Activated naive CD4-positive, alpha-beta T cell treated with anti-CD3 and anti-CD28 coated beads, Interleukin-2, amount 50 U/mL, for 72 hours (primary cell): ENCODE measurements at places on chromosomes 2 and 18.
A peak's percentile ranks its signal among the peaks of the same experiment; 100 is the strongest.

DNA sequence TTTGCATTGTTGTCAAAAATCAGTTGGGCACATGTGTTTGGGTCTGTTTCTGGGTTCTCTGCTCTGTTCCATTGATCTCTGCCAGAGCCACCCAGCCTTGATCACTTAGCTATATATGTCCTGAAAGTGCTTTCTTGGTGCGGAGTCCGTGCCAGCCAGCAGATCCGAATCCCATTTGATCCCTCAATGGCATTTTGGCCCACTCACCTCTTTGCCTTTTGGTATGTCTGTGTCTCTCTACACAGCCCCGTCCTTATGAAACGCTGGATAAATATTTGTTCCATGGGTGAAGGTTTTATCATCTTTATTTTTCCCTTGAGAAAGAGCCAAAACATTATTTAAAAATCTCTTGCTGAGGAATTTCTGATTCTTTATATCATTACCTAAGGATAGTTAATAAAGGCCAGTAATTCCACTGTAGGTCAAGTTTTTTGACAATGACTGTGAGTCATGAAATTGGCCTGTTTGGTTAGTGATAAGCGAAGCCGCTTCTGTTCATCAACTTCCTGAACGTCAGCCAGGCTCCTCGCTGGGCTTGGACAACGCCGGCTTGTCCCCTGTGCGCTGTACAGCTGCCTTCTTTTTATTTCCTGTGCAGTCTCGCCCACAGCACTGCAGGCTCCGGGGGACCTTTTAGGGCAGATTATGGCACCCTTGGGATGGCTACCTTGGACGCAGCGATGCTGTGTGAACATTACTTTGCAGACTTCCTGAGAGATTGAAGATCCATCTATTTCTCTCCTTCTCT lies 24.9 kb downstream of the MTCL1 start:
- no peak for DNase-seq

- DNase-seq, result no peak
Observed at GRCh38 chr18:62399276-62399675, 74.2 kb downstream of the TNFRSF11A start.

GRCh38 chr2:189109921-189110397 lies 69.6 kb downstream of the COL5A2 start:
- DNase-seq, result no peak

- DNase-seq, result no peak
Observed at GRCh38 chr2:12467303-12467702, 249.4 kb upstream of the TRIB2 start.

DNA sequence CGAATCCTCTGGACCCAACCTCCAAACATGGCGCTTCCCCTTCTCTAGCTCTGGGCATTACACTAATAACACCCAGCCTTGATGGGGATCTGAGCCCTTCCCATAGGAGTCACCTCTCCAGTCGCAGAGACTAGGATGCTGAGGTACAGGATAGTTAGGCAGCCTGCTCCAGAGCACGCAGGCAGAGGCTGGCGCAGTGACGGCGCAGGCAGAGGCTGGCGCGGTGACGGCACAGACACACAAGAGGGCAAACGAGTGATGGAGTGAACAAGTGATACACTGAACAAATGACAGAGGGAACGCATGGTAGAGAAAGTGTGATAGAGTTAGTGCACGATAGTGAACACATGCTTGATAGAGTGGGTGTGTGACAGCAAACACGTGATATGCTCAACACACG lies 518.5 kb downstream of the EIPR1 start:
- no peak for DNase-seq

- no peak for DNase-seq
Observed at GRCh38 chr2:164896226-164896625, 54.6 kb upstream of the COBLL1 start.

DNA sequence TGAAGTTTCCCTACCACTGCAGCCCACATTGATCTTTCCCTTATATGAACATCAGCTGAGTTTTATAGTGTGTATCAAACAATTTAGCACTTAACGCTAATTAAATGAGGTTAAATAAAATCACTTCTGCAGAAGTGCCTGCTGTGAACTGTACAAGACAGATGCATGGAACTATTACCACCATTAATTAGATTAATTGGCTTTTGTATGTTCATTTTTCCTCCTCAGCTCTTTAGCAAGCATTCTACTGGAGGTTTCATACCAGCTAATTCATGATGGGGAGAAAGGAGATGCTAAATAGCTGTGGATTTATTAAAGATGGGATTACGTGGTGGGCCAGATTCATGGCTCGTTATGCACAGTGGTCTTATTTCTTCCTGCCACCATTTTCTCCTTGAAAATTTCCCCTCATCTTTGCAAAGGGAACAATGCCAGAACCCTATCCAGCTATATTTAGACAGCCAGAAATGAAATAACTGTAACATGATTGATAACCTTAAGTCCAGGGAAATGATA lies 96.7 kb downstream of the CNTNAP5 start:
- no peak for DNase-seq

DNA sequence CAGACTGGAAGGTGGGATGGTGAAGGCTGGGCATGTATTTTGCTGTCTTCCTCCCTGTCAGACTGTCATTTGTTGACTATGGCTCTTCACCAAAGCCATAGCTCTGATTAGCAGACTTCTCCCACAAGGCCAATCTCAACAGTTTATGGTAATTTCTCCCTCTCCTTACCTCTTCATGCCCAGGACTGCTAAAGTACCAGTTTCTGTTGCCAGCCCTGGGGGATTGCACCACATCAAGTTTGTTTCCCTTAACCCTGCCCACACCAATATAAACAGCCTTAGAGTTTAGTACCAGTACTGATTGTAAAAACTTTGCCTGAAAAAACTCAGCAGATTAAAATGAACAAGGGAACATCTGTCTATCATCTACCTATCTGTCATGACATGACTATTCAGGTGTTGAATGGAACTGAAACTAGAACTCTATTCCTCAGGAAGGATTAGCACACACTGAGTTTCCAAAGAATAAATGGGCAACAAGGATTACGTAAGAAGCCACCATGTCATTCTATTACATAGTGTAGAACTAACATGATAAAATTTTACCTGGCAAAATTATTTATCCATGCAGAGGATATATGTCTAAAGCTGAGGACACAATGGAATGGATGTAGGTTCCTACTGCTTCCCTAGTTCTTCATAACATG lies 13.7 kb downstream of the FEZ2 start:
- no peak for DNase-seq

DNA sequence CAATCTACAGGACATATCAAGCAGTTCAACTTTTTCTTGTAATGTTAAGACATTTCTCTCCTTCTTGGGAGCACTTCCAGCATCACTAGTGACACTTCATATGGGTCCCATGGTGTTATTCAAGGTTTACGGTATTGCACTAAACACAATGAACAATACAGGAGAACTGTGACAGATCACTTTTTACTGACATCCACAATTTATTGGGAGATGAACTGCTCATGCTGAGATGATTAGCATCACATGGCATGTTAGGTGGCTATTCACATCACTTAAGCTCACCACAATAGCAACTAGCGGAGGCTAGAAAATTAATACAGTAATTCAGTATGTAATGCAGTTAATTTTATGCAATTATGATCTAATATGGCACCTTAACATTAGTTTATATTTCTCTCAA lies 264.4 kb downstream of the ERBB4 start:
- DNase-seq, result no peak

GRCh38 chr2:241890524-241891235 lies 21.2 kb downstream of the RTP5 start:
- no peak for DNase-seq

- no peak for DNase-seq
Observed at GRCh38 chr2:178211943-178212342, 17.6 kb downstream of the OSBPL6 start.

DNA sequence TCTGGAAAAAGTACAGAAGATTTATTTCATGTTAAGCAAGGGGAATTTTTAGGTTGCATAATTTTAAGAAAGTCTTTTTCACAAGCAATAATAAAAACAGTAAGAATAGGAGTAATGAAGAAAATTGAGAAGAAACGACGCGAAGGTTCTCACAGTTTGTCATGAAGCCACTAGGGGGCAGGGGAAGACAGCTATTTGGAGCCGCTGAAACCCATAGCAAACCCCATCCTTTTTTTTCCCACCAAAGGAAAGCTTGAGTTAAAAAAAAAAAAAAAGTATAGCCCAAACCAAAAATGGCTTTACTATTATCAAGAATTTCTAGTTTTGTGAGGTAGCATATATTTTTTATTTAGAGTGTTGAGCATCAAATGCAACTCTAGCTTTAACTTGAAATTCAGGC lies 300.9 kb downstream of the PHLPP1 start:
- DNase-seq, result no peak

DNA sequence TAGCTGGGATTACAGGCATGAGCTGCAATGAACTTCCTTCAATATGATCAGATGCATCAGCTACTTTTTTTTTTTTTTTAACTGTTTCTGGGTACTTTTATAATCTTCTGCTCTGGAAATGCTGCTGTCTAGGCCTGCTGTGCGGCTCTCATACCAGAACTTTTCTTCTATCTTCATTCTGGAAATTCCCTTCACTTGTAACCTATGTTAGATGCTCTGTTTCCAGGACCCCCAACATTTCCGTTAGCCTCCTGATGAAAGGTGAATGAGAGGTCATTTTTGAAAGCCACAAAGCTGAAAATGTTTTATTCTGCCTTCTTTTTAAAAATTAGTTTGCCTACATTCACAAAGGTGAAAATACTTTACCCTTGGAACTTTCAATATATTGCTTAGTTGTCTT lies 8.6 kb downstream of the AGFG1 start:
- DNase-seq, result no peak

DNA sequence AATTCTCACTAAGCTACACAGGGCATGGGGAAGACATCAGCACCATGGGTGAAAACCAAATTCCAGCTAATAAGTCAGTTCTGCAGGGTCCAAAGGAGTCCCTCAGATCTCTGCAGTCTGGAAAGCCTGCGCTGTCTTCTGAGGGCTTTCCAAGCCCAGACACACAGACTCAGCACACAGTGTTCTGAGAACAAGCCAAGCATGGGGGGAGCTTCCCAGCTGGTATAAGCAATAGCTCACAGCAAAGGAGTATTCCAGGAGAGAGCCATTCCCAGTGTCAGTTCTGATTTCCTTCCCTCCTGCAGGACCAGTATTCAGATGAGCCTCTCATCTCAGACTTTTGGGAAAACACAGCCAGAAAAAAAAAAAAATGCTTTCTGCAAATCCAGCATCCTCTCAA lies 370.8 kb downstream of the TNS1 start:
- no peak for DNase-seq

GRCh38 chr2:134145519-134145918 lies 108.4 kb upstream of the MGAT5 start:
- DNase-seq, result no peak

DNA sequence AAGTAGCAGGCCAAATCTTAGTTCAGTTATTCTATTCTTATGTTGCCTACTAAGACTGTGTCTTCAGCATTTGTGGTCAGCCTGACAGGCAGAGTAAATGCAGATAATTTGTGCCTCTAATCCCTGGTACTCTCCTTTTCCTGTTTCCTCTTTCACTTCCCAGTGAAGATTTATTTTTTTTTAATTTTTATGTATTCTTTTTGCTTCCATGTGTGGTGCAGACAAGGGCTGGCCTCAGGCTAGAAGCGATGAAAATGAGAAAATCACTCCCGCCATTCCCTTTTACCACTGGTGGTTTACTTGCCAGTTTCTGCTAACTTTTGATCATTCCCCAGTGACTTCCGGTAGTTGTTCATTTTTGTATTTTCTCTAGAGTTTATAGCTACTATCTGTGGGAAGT lies 30.9 kb downstream of the DSEL start:
- no peak for DNase-seq

DNA sequence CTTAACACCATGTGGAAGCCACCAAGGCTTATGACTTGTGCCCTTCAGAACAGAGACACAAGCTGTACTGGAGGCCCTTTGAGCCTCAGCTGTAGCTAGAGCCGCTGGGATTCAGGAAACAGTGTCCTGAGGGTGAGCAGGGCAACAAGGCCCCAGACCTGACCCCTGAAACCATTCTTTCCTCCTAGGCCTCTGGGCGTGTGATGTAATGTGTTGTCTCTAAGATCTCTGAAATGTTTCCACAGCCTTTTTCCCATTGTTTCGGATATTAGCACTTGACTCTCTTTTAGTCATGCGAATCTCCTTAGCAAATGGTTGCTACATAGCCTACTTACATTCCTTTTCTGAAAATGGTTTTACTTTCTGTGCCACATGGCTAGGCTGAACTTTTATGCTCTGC lies 114.9 kb downstream of the CD8B2 start:
- no peak for DNase-seq

- DNase-seq, result no peak
Observed at GRCh38 chr18:55199291-55199963, 240.2 kb upstream of the CCDC68 start.

GRCh38 chr2:70965506-70965905 lies 12.9 kb upstream of the ANKRD53 start:
- peak; percentile 1 for DNase-seq

DNA sequence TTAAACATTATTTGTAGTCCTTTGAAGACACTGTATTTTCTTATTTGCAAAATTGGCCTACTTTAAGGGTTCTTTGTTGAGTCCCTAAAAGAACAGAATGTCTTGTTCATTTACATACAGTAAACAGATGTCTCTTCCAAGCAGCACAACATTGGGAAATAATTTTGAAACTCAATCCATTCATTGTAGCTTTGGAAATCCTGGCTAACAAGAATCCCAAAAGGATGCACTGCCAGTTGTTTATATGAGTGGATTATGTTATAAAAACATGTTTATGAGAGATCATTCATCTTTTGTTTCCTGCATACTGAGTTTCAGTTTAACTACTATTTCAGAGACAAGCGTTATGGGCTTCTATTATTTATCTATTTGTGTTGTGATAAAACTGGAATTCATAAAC lies 499.3 kb downstream of the PID1 start:
- DNase-seq, result no peak

- DNase-seq, result no peak
Observed at GRCh38 chr18:68769461-68769860, 28.4 kb upstream of the CCDC102B start.

DNA sequence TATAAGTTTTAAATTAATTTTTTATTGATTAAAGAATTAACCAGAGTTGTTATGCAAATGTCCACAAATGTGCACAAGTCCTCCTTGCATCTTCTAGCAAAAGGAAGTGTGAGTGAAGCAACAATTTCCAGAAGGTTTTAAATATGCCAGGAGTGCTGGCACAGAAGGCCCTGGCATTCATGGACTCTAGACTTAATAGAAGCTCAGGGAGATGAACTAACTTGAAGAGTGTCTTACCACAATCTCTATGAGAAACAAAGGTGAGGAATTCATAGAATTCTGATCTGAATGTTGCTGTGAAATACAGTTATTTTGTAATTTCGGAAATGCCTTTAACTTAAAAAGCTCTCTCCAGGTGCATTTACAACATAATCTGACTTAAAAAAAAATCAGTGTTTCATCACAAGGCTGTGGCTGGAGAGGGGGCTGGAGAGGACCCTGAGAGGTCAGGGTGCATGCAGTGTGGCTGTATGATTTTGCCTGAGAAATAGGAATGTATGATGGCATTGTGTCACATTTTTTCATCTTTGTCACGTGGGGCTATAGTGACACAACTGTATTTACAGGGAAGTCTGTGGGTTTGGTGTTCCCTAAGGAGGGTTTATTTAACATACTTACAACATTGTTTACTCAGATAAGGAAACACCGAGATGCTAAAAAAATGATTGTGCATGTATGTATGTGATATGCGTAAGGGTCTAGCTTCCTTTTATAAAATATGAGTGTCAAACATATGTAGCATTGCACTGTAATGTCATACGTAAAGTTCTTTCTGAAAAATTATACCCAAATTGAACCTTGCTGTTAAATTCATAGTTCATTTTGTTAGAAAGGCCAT lies 66.2 kb downstream of the MAP4K4 start:
- DNase-seq, result no peak

- DNase-seq, result no peak
Observed at GRCh38 chr2:100417711-100418124, 250 bp upstream of the CHST10 start.

- no peak for DNase-seq
Observed at GRCh38 chr2:59389240-59389639, 1148.1 kb upstream of the FANCL start.
